Right ventricle myocardium superior (tissue), 1 donor: ENCODE measurements at places on chromosomes 1 and 21.

- DNase-seq, result no peak
These were observed 75.7 kb downstream of the AXDND1 start for GRCh38 chr1:179441501-179441900.

- DNase-seq, result no peak
These were observed 67.3 kb upstream of the KCNJ6 start for GRCh38 chr21:37983336-37984095.

DNA sequence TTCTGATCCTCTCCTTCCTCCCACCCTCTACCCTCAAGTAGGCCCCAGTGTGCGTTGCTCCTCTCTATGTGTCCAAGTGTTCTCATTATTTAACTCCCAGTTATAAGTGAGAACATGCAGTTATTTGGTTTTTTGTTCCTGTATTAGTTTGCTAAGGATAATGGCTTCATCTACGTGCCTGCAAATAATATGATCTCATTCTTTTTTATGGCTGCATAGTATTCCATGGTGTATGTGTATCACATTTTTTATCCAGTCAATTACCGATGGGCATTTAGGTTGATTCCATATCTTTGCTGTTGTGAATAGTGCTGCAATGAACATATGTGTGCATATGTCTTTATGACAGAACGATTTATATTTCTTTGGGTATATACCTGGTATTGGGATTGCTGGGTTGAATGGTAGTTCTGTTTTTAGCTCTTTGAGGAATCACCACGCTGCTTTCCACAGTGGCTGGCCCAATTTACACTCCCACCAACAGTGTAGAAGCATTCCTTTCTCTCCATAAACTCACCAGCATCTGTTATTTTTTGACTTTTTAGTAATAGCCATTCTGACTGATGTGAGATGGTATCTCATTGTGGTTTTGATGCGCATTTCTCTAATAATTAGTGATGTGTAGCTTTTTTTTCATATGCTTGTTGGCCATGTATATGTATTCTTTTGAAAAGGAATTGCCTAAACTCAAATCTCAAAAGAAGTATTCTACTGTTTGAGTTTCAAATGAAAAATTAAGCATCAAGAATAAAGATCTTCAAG is 116.9 kb downstream of the ETS2 start:
- DNase-seq, result no peak

- DNase-seq, result no peak
These were observed 45.4 kb downstream of the ADARB1 start for GRCh38 chr21:45119812-45120211.

DNA sequence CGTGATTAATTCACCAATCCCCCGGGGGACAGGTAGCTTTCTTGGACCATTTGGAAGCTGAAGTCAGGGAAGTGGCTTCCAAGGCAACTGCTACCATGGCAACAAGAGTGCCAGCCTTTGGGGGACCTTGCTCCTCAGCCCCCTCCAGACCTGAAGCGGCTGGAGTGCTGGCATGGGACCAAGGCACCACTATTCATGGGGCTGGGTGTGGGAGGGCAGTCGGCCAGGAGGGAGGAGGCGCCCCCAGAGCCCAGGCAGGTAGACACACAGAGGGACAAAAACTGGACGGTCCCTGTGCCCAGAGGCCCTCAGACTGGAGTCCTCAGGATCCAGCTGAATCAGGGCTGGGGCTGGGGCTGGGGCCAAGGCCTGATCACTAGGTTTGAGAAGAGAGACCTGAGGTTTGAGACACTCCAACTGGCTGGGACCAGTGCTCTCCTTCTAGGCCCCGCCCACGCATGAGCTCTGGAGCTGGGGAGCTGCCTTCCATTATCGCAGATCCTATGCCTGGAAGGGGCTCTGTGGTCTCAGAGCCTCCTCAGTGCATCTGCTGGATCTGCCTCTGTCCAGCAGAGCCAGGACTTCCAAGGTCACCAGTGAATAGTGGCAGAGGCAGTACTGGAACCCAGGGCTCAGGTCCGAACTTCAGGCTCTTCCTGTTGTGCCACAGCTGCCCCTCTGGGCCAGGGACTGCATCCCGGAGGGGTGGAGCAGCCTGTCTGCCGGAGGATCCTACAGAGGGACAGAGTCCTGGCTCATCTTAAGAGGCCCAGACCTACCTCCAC is 3.3 kb upstream of the KNCN start:
- no peak for DNase-seq

GRCh38 chr21:26036916-26037315 is 133.7 kb downstream of the APP start:
- DNase-seq, result no peak

GRCh38 chr1:114703242-114703641 is 7.9 kb upstream of the AMPD1 start:
- DNase-seq, result no peak

DNA sequence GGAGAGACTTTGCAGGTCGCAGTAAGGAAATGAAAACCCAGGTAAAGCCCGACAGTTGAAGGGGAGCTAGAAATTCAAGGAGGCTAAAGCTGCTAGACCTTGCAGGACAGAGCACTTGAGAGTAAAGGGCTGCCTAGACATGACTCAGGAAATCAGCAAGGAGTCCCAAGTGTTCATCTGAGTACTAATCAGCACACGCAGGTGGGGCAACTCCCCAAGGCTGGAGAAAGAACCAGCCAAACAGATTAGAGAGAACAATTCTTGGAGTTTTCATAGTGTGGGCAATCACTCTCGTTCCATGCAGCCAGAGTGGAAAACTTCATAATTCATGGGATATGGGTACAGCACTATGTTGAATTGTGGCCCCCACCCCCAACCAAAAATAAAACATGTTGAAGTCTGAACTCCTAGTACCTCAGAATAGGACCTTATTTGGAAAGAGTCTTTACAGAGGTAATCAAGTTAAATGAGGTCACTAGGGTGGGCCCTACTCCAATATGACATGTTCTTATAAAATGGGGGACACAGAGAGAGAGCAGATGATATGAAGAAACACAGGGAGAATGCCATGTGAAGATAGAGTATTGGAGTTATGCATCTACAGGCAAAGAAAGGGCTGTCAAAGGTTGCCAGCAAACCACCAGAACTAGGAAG is 28.0 kb downstream of the SYDE2 start:
- DNase-seq, result no peak

DNA sequence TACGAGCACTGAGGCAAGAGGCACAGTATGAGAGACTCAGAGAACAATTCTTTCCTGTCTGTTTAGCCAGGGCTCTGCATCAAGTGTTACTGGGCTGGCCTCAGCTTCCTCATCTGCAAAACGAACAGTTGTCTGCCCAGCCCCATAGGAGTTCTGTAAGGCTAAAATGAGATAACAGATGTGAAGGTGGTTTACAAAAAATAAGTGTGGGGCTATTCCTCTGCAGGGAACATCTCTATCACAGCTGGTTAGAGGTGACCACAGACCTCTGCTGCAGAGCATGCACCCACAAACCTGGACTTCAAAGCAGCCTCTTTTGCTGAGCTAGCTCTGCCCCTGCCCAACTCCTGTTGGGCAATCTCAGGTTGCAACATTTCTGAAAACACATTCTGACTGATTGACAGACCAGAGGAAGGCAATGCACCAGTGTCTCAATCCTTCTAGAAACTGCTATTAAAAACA is 10.5 kb upstream of the OLIG1 start:
- DNase-seq, result peak; percentile 45

DNA sequence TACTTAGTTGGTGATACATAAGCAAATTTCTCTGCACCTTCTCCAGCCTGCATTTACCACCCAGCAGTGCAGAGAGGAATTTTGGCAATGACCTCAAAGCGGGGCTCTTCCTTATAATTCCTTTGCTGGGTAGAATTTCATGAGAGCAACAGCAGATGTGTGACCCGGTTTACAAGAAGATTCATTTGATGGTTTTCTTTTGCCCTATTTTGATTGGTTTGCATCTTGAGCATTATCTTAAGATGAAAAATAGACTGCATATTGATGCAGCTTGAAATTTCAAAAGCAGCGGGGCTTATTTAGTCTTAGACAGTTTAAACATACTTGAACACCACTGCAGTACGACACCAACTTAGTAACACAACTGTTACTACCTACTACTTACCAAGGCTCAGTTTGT is 378.9 kb downstream of the TTLL7 start:
- DNase-seq, result no peak

- DNase-seq, result no peak
These were observed 181.0 kb downstream of the DISC1 start for GRCh38 chr1:231807541-231807940.

GRCh38 chr1:89104687-89105086 is 21.2 kb downstream of the GBP2 start:
- no peak for DNase-seq

DNA sequence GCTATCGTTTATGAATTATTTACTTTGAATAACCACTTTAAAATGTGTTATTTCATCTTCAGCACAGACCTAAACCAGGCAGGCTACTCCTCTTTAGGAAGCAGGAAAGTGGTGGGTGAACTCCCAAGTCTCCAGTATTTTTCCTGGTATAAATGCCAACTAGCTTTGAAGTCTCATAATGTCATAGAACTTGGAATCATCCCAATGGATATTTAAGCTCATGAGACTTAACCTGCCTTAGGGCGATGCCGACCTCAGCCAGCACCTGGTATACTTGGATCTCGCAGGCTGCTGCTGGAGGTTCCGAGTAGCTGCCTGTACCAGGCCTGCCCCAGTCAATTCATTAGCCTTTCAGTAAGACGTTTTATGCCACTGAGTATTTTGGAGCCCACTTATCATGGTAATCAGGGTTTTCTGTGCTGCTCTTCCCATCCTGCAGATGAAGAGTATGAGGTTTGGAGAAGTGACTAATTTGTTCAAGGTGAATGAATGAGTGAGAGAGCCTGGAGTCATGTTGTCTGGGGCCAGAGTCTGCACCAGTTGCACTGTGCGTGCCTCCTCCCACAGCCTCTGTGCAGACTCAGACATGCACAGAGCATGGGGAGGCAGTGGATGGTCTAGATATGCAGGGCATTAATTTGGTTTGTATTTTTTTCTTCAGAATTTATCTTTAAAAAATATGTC is 34.9 kb downstream of the VANGL1 start:
- no peak for DNase-seq

- DNase-seq, result no peak
These were observed 41.7 kb downstream of the SEC16B start for GRCh38 chr1:177928194-177928593.

DNA sequence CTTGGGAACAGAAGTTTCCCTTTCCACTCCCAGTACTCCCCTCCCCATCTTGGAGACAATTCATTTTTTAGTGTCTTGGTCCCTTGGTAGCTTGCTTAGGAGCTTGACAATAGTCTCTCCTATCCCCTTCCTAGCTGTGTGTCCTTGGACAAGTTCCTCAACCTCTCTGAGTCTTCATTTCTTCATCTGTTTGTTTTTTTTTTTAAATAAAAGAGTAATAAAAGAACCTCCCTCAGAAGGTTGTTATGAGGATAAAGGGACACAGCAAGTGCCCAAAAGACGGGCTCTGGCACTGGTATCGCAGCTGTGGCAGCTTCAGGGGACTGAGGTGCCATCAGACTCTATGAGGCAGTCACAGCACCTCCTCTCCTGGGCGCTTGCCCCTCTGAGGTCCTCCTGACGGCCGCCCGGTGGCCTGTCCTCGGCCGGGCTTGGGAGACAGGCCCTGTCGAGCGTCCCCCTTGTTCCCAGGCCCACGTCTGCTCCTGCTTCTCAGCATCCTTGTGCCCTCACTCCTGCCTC is 689.2 kb downstream of the MATN1 start:
- no peak for DNase-seq

GRCh38 chr21:29718081-29718815 is 221.5 kb downstream of the GRIK1 start:
- no peak for DNase-seq

DNA sequence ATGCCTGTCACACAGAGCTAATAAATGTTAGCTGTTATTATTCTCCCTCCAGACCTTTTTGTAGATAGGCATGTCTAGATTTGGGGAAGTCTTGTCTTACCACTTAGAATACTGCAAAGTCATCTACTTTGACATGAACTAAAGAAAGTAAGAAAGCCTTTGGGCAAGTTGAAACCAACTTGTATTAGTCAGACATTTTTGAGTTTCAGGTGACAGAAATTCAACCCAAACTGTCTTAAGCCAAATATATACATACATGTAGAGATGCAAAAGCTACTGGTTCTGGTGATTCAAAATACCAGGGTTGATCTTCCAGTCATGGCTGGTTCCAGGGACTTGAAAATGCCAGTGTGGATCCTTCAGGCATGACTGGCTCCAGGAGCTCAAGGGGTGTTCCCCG is 276.8 kb upstream of the TMEM51 start:
- DNase-seq, result no peak

- no peak for DNase-seq
These were observed 15.2 kb upstream of the CLSTN1 start for GRCh38 chr1:9838946-9839345.

GRCh38 chr1:172484252-172484651 is 40.4 kb upstream of the PIGC start:
- DNase-seq, result no peak

GRCh38 chr1:36133484-36133883 is 8.5 kb upstream of the COL8A2 start:
- no peak for DNase-seq

DNA sequence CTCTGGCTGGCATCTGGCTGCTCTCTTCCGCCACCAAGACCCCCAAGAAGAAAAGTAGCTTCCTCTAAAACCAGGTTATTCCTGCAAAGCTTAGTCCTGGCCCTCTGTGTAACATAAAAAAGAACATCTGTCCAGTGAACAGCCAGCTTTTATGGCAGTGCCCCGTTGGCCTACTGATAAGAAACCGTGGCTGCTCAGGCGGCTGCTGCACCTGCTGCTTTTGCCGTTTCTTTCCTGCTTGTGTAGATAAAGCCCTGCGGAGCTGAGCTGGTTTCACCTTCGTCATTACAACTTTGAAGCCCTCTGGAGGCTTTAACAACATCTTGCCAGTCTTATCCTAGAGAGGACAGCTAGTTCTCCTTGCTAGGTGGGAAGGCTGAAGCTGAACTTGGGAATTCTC is 20.5 kb downstream of the ELAPOR1 start:
- no peak for DNase-seq

DNA sequence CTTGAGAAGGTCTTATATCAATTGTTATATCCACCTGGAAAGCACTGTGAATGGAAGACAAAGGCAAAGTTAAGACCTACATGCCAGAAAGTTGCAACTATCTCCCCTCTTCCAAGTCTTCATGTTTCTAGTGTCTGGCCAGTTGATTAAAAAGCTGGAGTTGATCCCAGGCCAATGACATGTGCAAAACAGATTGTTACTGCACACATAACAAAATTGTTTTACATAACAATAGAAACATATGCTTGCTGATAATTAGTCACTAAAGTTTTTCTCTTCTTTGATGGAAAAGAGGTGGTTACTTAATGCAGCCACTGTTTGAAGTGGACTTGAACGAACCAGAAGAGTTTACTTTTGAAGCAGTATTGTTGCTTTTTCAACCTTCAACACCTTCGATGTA is 158.2 kb downstream of the TGFBR3 start:
- DNase-seq, result no peak

DNA sequence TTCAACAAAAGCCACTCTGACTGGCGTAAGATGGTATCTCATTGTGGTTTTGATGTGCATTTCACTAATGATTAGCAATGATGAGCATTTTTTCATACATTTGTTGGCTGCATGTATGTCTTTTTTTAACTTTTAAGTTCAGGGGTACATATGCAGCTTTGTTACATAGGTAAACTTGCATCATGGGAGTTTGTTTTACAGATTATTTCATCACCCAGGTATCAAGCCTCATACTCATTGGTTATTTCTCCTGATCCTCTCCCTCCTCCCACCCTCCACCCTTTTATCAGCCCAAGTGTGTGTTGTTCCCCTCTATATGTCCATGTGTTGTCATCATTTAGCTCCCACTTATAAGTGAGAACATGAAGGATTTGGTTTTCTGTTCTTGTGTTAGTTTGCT is 154.1 kb upstream of the POGK start:
- DNase-seq, result no peak

GRCh38 chr1:202311875-202312635 is 29.7 kb downstream of the UBE2T start:
- no peak for DNase-seq
